ENCODE measurements at places on chromosomes 4 and X.

- DNase-seq = no peak
Measured at GRCh38 chr4:53005808-53006207, 143.7 kb downstream of the RASL11B start.

- no peak for DNase-seq
Measured at GRCh38 chr4:56215141-56215783, 172.0 kb downstream of the AASDH start.

GRCh38 chrX:39324233-39324930 lies 523.1 kb downstream of the MID1IP1 start:
- DNase-seq = no peak

DNA sequence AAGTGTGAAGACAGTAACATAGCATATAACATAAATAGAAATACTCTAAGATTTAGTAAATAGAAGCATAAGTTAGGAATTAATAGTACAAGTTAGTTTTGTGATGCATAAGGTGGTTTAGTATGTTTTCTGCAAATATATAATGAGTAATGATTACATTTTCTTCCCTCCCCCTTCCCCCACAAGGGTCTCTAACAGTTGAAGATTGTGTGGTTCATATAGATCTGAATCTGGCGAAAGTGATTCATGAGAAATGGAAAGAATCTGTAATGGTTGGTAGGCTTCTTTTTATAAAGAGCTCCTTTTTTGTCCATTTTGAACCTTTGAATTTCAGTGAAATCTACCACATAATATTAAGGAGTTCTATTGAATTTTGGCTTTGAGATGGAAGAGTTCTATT lies 66.3 kb downstream of the N4BP2 start:
- DNase-seq = no peak

DNA sequence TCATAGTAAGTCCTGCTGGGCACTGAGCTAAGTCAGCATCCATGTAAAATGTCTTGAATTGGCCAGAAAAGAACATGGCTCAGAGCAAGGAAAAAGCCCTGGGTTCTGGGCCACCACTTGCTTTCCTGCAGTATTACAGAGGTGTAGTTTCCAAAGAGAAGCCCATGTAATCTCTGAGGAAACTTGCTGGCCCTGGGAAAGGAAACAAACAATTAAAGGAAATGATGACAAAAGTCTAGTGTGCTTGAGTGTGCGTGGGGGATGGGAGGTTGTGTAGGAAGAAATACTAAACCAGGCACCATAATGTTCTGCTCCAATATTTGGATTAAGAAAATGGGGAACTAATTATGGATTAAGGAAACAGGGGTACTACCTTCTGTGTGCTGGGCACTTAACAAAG lies 39.5 kb upstream of the SMIM10L2A start:
- DNase-seq = no peak

- DNase-seq = no peak
Measured at GRCh38 chr4:107432451-107432850, 287.6 kb downstream of the PAPSS1 start.
